ENCODE measurements at places on chromosomes 2 and 18.

DNA sequence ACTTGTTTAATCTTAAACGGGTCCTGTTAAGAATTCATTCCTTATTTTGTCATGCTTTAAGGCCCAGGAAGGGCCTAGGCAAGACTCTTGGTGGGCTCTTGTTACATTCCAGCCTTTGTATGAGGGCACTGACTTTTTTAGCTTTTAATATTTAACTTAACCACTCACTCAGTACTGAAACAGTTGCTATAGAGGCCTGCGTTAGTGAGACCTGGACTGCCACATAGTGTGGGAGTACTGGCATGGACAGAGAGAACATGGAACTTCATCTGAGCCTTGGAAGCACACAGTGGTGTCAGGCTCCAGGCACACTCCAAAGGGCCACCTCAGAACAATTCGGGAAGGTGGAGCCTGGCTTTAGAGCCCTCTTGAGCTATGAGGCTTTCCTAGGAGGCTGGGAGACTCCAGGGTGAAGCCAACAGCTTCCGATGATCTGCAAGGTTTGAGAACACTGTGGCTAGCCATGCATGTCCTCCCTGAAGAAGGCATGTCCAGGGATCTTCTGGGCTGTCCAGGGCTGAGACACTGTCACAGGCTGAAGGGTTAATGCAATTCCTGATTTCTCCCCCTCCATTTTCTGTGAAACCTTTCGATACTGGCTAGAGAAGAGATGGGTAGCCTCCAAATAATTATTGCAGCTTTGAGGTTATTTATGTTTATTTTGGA is 155.4 kb upstream of the ACAA2 start:
- no peak for DNase-seq

GRCh38 chr2:10400978-10401951 is 46.9 kb downstream of the ODC1 start:
- no peak for DNase-seq

- no peak for DNase-seq
Observed at GRCh38 chr2:100632037-100632436, 69.2 kb downstream of the PDCL3 start.

GRCh38 chr2:174631009-174631981 is 33.7 kb upstream of the WIPF1 start:
- DNase-seq: no peak

DNA sequence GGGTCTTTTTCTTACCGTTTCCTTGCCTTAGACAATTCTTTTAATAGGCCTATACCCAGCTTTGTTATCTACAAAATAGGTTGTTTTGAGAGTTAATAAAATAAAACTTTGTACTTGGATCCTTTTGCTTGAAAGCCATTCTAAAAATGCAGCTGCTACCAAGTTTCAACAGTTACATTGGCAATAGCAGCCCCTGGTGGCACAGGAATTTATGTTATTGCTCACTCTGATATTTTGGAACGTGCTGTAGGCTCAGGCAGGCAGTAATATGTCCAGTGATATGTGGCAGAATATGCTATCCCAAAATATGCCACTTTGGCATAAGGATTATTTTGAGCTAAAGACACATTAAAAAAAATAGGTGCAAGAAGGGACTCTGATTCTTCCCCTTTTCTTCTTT is 6.7 kb upstream of the COMMD1 start:
- no peak for DNase-seq

DNA sequence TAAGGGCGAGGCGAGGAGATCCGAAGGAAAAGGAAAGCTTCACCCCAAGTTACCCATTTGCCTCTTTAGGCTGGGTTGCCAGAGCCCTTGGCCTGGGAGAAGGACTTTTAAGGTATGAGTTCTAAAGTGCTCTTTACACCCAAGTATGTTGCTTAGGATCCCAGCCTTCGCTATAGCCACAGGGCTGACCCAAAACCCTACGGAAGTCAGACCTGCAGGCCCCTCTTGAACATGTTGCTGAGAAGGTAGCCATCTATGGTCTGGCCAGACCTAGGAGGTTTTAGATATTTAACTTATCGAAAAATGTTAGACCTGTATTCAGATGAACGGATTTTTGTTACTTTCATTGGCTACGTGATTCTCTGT is 95.4 kb downstream of the PMS1 start:
- DNase-seq: no peak

DNA sequence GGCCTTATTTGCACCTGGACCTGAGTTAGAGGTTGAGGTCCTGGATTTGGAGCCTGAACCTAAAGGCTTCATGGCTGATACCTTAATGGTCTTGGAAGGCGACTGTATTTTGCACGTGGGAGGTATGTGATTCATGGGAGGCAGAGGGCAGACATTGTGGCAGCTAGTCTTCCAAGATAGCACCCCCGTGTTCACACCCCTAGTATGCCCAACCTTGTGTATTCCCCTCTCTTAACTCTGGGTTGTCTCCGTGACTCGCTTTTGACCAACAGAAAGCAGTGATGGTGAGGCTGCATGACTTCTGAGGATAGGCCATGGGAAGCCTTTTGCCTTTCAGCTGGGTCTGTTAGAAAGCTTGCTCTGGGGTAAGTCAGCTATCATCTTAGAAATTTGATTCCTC is 45.8 kb upstream of the HAAO start:
- no peak for DNase-seq

All from NCI-H2029 (cell line).